ENCODE measurements at places on chromosomes 11 and 22. TPM values are rescaled to one million over a fixed set of nuclear protein-coding genes. Genes with fewer than 3 reads are reported as not detected.
A peak's percentile ranks its signal among the peaks of the same experiment; 100 is the strongest.

ZNF214 gene
- total RNA-seq: 2.5 TPM

FBXO3 gene
- 51.1 TPM for total RNA-seq

POLR2F gene
- 26.0 TPM for total RNA-seq

ZNF280B gene
- total RNA-seq: 1.9 TPM

CYTH4 gene
- 0.28 TPM for total RNA-seq

DNA sequence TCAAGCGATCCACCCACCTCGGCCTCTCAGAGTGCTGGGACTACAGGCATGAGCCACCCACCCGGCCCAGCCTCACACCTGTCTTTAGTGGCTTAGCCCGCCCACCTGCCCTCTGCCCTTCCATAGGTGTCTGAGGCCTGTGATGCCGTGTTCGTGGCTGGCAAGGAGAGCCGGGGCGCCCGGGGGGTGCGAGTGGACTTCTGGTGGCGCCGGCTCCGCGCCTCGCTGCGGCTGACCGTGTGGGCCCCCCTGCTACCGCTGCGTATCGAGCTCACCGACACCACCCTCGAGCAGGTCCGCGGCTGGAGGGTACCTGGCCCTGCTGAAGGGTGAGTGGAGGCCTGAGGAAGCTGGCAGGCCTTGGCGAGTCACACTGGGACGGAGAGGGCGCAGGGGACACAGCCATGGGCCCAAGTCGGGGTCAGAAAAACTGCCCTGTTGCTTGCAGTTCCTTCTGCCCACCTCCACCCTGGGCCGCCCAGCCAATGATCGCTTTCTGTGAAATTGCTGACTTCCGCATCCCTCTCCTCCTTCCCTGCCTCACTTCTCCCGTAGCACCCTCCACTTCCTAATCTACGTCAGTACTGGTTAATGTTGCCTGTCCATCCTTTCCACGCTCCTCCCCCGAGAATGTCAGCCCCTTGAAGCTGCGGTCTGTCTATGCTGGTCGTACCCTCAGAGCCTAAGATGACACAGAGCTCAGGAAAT is 9.3 kb downstream of the TMEM132A start:
- no peaks in the 10 kb centered on the region for H3K4me1 ChIP-seq
- no peak overlapping the region for H3K4me3 ChIP-seq
- H3K27me3 ChIP-seq: no peaks in the 10 kb centered on the region
- H3K27ac ChIP-seq: no peak overlapping the region

GRCh38 chr22:19805821-19806212 is 45.2 kb downstream of the TBX1 start:
- DNase-seq: no peak
- H3K36me3 ChIP-seq: no peaks in the 10 kb centered on the region
- peaks cover 9% of the 10 kb centered on the region for H3K4me1 ChIP-seq
- H3K27me3 ChIP-seq: no peaks in the 10 kb centered on the region
- H3K4me3 ChIP-seq: no peak overlapping the region
- no peak overlapping the region for H3K27ac ChIP-seq

DNA sequence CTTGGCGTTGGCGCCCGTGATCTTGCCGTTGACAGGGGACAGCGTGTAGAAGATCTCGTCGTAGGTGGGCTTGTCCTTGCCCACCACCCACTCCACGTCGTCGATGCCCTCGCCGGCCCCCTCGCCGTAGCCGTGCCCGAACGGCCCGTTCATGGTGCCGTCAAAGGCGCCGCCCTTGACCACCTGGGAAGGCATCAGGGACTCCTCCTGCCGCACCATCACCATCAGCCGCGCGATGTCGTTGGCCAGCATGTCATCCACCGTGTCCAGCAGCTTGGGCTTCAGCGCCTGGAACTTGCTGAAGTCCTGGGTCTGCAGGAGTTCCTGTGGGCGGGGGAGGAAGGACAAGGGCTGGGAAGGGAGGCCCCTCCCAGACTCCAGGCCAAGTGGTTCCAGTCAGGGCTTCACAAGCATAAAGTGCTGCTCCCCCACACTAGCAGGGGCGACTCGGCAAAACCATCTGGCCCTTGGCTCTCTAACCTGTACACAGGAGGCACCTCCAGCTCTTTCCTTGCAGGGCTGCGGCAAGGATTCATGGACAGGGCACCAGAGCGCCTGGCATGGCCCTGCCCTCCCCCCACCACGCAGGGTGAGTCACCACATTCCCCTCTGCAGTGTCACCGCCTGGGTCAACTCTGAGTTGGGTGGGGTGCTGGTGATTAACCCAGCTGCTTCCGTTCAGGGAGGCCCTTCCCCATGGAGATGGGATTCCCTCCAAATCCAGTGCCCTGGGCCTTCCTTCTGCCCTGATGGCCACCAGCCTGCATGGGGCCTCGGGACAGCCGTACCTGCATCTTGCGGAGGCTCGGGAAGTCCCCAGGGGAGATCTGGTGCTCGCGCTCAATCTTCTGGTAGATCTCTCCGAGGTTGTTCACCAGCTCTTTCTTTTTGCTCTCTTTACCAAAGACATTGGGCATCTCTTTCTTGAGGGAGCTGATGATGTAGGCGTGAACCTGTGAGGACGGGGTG is 10.4 kb upstream of the CDC42BPG start:
- peak overlapping the region; percentile 74 for H3K27ac ChIP-seq
- peaks cover 33% of the 10 kb centered on the region for H3K4me1 ChIP-seq
- H3K4me3 ChIP-seq: no peak overlapping the region

DNA sequence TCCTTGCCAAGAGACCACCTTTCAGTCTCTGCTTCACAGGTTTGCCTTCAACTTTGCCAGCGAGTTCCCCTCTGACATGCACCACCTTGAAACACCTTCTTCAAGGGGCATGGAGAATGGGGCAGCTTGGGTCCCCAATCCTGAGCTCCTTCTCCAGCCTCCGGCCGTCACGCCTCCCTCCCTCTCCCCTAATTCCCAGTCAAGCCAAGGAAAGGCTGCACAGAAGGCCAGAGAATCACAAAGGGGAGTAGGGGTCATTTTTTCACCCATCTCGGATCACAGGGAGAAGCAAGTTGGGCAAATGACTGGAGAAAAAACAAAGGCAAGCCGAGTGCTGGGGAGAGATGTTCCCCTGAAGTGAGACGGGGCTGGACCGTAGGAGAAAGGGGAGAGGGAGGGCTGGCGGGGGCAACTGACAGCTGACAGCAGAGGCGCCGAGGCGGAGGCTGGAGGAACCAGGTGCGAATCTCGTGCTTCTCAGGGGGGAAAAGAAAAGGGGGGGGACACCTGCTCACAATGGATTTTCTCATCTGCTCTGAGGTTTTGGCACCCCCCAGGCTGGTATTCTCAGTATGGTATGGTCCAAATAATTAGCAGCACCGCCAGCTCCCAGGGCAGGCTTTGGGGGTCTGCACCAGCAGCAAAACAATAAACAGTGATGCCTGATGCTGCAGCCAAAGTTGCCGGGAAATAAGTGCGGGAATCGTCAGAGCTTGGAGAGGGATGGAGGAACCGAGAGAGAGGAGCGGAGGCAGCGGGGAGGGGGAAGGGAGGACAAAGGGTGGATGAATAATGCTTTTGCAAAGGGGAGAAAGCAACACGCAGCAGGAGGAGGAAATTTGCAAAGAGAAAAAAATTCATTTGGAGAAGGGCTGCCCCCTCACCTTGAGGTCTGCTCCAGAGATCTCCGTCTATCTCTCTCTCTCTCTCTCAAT is 644 bp downstream of the YPEL4 start:
- no peak for DNase-seq
- no peaks in the 10 kb centered on the region for H3K27me3 ChIP-seq
- peaks cover 24% of the 10 kb centered on the region for H3K4me1 ChIP-seq
- H3K36me3 ChIP-seq: peaks cover 4% of the 10 kb centered on the region
- H3K27ac ChIP-seq: peak overlapping the region; percentile 5

- peak; percentile 50 for DNase-seq
- H3K36me3 ChIP-seq: no peaks in the 10 kb centered on the region
- H3K27me3 ChIP-seq: no peaks in the 10 kb centered on the region
- peak overlapping the region; percentile 16 for H3K27ac ChIP-seq
Observed at GRCh38 chr22:24189249-24190158, 8.2 kb downstream of the SUSD2 start.

- no peak overlapping the region for H3K4me3 ChIP-seq
- peaks cover 22% of the 10 kb centered on the region for H3K27me3 ChIP-seq
- no peak for DNase-seq
- no peaks in the 10 kb centered on the region for H3K36me3 ChIP-seq
- no peak overlapping the region for H3K27ac ChIP-seq
- no peaks in the 10 kb centered on the region for H3K4me1 ChIP-seq
Observed at GRCh38 chr22:48486558-48486957, 1341.1 kb downstream of the BRD1 start.

DNA sequence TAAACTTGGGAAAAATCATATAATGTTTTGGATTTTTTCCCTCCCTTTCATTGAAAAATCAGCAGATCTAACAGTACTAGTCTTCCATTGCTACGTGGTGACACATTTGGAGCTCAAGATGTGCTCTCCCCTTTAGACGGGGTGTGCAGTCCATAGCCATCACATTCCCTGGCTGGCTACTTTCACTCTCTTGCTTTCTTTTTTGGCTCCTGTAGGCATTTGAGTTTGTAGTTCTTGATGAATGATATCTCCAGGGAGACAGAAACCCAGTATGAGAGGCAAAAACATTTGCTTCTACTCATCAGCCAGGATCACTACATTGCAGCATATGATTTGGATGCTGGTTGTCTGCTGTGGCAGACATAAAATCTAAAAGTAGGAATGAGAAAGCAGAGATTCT is 12.1 kb downstream of the CCDC81 start:
- H3K27ac ChIP-seq: no peak overlapping the region
- H3K36me3 ChIP-seq: no peaks in the 10 kb centered on the region
- H3K27me3 ChIP-seq: no peaks in the 10 kb centered on the region
- H3K4me1 ChIP-seq: no peaks in the 10 kb centered on the region
- no peak overlapping the region for H3K4me3 ChIP-seq

DNA sequence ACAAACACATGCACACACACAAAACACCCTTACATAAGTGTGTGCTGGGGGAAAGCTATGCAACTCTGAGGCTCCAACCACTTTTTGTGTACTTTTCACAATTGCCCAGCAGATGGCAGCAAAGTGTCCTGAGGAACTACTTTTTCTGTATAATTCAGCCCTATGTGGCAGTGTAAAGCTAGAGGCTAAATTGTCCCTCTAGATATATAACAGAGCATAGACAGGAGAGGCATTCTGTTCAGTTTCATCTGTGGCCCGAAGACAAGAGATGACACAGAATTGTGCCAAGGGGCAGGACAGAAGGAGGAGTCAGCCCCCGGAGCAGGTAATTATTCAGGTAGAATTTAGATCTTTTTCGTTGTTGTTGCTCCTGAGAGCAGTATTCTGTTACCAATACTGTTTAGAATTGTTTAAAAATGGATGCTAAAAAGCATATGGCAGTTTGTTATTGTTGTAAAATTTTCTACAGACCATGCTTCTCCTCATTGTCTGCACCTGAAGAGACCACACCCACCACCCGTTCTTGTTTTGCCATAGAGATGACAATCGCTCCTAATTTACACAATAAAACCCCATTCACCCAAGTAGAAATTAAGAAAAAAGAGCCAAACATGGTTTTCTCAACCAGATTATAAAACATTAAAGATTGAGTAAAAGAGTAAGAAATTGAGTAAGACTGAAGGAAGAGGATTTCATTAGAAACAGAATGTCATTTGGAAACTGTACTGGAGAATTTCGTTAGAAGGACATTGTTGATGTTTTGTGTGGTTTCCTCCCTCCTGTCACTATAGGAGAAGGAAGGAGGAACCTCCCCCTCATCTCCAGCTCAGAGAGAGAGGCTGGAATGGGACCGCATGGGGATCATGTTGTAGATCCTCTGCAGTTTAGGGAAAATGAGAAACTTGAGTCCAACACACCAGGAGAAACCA is 14.5 kb upstream of the MS4A7 start:
- H3K27me3 ChIP-seq: no peaks in the 10 kb centered on the region
- no peak overlapping the region for H3K4me3 ChIP-seq
- DNase-seq: peak; percentile 25

GRCh38 chr11:70580036-70580805 is 181.9 kb downstream of the CTTN start:
- H3K36me3 ChIP-seq: no peaks in the 10 kb centered on the region
- no peaks in the 10 kb centered on the region for H3K27me3 ChIP-seq
- H3K4me3 ChIP-seq: no peak overlapping the region
- no peak for DNase-seq

- no peak for DNase-seq
- H3K27ac ChIP-seq: no peak overlapping the region
- H3K27me3 ChIP-seq: peaks cover 41% of the 10 kb centered on the region
- peaks cover 3% of the 10 kb centered on the region for H3K4me1 ChIP-seq
- no peak overlapping the region for H3K4me3 ChIP-seq
- no peaks in the 10 kb centered on the region for H3K36me3 ChIP-seq
Observed at GRCh38 chr22:39724857-39725256, 154.3 kb downstream of the CACNA1I start.

DNA sequence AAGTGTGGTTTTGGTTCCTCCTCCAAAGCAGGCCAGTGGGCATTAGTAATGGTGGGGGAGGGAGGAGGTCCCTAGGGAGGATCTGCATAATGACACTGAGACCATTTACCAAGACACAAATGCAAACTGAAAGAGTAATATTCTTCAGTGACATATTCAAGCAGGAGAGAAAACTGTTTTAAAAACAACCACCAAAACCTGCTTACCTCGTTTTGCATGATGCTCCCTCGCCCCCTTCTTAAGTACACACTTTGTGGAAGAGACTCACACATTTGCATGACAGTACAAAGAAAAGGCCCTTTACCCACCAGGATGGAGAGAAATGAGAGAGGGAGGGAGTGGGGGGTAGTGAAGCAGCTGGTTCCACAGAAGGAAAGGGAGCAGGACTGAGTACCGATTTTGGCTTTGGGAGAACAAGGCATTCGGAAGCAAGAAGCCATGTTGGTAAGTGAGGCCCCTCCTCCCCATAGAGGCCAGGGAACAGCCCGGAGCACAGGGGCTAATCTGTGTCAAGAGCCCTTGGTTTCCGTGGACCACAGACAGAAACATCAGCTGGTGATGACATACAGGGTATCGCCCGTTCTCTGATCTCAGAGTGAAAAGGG is 13.0 kb upstream of the OPCML start:
- H3K27me3 ChIP-seq: no peaks in the 10 kb centered on the region
- H3K27ac ChIP-seq: no peak overlapping the region
- DNase-seq: no peak
- no peaks in the 10 kb centered on the region for H3K4me1 ChIP-seq
- no peak overlapping the region for H3K4me3 ChIP-seq

DNA sequence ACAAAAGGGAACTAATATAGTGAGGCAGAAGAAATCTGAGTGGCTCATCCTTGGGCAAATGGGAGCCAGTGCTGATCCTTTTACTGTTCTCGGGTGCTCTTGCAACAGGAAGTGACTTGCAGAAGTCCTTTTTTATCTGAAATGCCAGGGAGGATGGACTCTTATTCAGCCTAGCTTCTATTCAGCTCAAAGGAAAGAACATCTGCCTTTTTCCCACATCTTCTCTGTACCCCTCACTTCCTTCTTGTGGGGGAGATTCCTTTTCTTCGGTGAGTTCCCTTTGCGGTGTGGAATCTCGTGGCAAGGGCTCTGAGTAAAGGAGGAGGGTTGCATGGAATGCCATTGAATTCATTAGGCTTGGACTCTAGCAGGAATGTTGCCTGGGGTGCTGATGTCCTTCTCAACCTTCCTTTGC is 76.2 kb downstream of the ZBTB16 start:
- no peak overlapping the region for H3K27ac ChIP-seq
- DNase-seq: no peak
- H3K4me1 ChIP-seq: no peaks in the 10 kb centered on the region
